T-helper 1 cell treated with Interleukin-12 subunit alpha and Interleukin-12 subunit beta and Interleukin-4 antibody, amounts not matched to agents 30 ng/mL and 1 ng/mL, for 36 hours (primary cell): ENCODE measurements at places on chromosomes 6 and 20. TPM values are rescaled to one million over a fixed set of nuclear protein-coding genes. Genes with fewer than 3 reads are reported as not detected.

CTSZ gene
- total RNA-seq, result 49.0 and 50.7 TPM in 2 replicates

PBOV1 gene
- total RNA-seq, result not detected in 2 replicates

GABRR2 gene
- 1.4 and 1.6 TPM in 2 replicates for total RNA-seq

ADIG gene
- not detected in 2 replicates for total RNA-seq

TAPBP gene
- 415 TPM in 2 replicates for total RNA-seq

MYLK2 gene
- 0.59 and 0.64 TPM in 2 replicates for total RNA-seq
